Osteocyte (in vitro differentiated cells): ENCODE measurements at places on chromosomes 11 and 22. TPM values are rescaled to one million over a fixed set of nuclear protein-coding genes. Genes with fewer than 3 reads are reported as not detected.

The TOMT gene
- not detected in 2 replicates for total RNA-seq

The CLMP gene
- total RNA-seq: 22.7 and 24.8 TPM in 2 replicates

The KRTAP5-1 gene
- total RNA-seq: not detected in 2 replicates

The MFRP gene
- not detected in 2 replicates for total RNA-seq

DNA sequence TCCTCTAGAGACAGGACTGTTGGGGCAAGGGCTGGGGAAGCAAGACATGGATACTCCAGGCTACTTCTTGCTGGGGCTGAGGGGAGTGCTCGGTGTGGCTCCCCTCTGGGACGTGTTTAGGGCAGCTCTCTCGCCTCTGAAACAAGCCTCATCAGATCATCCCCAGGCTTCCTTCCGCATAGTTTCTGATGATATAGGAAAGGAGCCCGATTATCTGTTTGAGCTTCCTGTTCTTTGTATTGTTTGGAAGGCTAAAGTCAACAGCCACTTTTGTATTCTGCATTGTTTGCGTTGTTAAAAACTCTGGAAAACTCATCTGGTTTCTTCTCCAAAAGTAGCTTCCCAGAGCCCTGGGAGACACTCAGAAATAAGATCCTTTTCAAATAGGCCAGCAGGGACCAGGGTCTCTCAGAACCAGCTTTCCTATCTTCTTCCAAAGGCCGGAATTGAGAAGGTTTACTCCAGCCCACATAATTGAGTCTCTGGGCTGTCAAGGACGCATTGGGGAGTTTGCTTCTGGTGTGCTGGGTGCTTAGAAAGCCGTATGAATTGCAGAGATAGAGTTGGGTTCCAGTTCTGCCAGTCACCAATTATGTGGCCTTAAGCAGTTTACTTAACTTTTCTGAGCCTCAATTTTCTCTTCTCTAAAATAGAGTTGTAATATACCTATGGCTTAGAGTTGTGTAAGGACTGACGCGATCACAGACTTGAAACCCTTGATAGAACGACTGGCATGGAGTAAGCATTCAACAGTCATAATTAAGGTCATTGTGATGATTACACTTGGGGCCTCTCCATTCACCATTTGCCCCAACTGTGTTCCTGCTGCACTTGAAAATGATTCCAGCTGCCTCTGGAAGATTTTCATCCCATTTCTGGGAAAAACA lies 19.1 kb downstream of the CD44 start:
- peaks cover 2% of the 10 kb centered on the region for H3K36me3 ChIP-seq
- H3K27ac ChIP-seq: peak overlapping the region; percentile 63
- H3K4me1 ChIP-seq: peaks cover 73% of the 10 kb centered on the region
- DNase-seq: no peak
- H3K27me3 ChIP-seq: no peaks in the 10 kb centered on the region
- no peak overlapping the region for H3K4me3 ChIP-seq

DNA sequence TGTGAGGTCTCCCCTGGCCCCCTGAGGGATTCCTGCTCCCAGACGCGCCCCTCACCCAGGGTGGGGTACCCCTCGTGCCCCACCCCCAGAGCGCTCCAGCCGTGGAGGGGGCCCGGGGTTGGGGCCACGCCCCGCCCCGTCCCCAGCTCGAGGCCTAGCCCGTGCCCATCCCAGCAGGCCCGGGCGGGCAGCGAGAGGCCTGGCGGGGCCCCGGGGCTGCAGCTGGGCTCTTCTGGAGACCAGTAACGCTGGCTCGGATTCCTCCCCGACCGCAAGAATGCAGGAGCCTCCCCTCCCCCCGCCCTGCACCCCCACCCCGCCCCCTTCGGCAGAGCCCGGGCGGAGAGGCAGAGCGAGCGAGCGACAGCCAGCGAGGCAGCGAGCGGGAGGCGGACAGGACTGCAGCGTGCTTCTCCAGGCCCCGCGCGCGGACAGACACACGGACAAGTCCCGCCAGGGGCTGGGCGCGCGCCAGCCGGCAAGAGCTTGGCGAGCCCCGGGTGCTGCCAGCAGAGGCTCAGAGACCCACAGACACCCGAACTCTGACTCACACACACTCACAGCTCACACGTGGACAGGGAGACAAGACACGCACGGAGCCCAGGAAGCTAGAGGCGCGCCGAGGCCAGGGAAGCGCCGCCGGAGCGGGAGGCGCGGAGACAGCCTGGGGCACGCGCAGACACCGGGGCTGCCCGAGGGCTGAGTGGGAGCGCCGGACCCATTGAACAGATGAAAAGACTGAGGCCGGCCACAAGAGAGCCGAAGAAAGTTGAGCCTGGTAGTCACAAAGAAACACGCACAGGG lies 15.2 kb downstream of the BCL9L start:
- peaks cover 6% of the 10 kb centered on the region for H3K36me3 ChIP-seq
- peak; percentile 95 for DNase-seq
- H3K4me3 ChIP-seq: peak overlapping the region; percentile 75
- no peaks in the 10 kb centered on the region for H3K27me3 ChIP-seq
- peaks cover 81% of the 10 kb centered on the region for H3K4me1 ChIP-seq

- H3K36me3 ChIP-seq: peaks cover 43% of the 10 kb centered on the region
- DNase-seq: no peak
- H3K27ac ChIP-seq: no peak overlapping the region
These were observed 8.1 kb downstream of the MADD start for GRCh38 chr11:47278058-47278457.

- peaks cover 12% of the 10 kb centered on the region for H3K4me1 ChIP-seq
- no peak overlapping the region for H3K4me3 ChIP-seq
- no peaks in the 10 kb centered on the region for H3K27me3 ChIP-seq
These were observed 40.9 kb upstream of the SUSD2 start for GRCh38 chr22:24140357-24140756.

DNA sequence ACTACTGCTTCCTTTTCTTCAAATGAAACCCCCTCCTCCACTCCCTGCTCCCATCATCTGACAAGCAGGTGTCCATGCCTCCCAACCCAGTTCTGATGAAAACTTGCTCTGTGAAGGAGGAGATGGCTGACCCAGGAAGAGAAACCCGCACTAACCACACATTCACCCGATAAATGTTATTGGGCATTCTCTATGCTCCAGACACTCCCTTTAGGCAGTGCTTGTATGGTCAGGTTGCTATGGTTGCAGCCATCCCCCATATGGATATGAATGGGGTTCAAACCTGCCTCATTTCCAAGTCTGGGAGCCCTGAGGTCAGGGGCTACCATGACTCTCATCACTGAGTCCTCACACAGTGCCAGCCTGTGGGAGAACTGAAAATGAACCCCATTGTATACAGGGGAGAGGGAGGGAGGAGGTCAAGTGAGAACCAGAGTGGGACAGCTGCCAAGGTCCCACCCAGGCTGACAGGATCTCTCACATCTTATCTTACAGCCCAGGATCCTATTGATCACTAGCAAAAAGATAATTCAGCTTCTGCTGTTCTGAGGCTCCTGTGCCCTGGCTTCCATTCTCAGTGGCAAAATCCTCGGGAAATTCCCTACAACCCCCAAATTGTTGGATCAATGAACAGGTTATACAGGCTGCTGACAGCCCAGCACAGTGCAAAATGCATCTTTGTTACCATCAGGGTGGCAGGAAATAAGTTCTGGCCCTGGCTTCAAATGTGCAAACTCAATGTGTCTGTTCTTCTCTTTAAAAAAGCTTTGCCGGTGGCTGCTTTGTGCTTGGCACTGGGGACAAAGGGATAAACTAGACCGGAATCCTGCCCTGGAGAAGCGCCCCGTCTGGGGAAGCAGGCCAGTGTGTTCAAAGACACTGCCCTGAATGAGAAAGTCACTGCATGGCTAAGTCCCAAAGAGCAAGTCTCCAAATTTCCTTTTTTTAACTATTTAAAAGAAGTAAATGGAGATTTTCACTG lies 22.7 kb upstream of the ACER3 start:
- H3K36me3 ChIP-seq: no peaks in the 10 kb centered on the region
- H3K4me1 ChIP-seq: no peaks in the 10 kb centered on the region
- DNase-seq: no peak
- no peak overlapping the region for H3K4me3 ChIP-seq

DNA sequence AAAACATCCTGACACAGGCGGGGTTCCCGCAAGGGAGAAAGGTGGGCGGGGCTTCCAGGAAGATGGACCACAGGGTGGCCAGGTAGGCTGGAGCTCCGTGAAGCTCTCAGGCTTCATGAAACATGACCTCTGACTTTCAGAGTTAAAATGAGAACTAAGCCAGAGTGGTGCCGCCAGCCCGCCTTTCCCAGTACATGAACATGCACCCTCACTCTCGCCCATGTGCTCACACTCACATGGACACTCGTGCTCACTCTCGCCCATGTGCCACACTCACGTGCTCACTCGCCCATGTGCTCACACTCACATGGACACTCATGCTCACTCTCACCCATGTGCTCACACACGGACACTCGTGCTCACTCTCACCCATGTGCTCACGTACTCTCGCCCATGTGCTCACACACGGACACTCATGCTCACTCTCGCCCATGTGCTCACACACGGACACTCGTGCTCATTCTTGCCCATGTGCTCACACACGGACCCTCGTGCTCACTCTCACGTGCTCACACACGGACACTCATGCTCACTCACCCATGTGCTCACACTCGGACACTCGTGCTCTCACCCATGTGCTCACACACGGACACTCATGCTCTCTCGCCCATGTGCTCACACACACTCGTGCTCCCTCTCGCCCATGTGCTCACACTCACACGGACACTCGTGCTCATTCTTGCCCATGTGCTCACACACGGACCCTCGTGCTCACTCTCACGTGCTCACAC lies 10.0 kb downstream of the RNH1 start:
- peaks cover 44% of the 10 kb centered on the region for H3K36me3 ChIP-seq
- no peak overlapping the region for H3K27ac ChIP-seq
- DNase-seq: no peak
- H3K4me3 ChIP-seq: no peak overlapping the region
- no peaks in the 10 kb centered on the region for H3K4me1 ChIP-seq
- H3K27me3 ChIP-seq: no peaks in the 10 kb centered on the region

DNA sequence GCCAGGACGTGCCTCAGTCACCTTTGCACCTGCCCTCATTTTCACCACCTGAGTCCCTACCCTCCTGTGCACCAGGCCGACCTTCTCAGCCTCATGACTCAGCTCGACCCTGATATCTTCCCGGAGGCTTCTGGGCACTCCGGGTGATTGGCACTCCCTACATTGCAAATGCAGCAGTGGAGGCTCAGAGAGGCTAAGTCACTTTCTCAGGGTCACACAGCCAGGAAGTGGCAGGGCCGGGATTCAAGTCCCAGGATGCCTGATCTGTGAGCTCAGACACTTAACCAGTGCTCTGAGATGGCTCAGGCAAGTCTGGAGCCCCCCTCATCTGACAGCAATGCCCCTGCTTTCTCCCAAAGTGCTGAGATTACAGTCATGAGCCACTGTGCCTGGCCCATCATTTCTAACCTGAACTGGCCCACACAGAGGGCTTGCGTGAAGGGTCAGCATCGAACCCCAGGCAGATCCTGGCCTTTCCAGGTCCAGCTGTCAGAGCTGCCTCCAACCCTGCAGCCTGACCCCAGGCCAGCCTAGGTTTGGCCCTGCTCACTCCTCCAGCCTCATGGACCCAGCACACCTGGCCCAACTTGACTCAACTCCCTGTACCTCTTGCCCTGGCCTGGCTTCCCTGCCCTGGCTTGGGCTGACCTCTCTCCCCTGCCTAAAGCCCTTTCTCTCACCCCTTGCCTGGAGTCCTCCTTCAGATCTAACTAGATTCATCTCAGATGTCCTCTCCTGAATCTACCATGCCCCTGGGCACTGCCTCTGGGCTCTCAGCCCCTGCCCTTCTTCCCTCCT lies 40.7 kb upstream of the RTL6 start:
- H3K27ac ChIP-seq: no peak overlapping the region
- peaks cover 20% of the 10 kb centered on the region for H3K27me3 ChIP-seq
- H3K4me1 ChIP-seq: no peaks in the 10 kb centered on the region
- no peak for DNase-seq
- H3K4me3 ChIP-seq: no peak overlapping the region
- no peaks in the 10 kb centered on the region for H3K36me3 ChIP-seq

DNA sequence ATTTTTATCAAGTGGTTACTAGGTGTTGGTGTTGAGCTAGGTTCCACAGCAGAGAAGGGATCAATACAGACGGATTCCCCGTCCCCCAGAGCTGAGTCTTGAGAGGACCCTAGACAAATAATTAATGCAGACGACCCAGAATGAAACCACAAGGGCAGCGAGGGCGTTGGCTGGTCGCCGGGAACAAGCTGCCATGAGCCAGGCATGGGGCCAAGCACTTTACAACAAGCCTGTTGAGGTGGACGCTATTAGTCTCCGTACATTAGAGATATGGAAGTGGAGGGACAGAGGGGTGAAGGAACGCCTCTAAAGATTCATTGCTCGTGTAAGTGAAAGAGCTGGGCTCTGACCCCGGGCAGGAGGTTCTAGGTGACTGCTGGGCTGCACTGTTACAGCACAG lies 77.1 kb upstream of the EIF3D start:
- H3K36me3 ChIP-seq: no peaks in the 10 kb centered on the region
- H3K27me3 ChIP-seq: peaks cover 67% of the 10 kb centered on the region
- H3K4me1 ChIP-seq: no peaks in the 10 kb centered on the region
- H3K27ac ChIP-seq: no peak overlapping the region

- no peaks in the 10 kb centered on the region for H3K27me3 ChIP-seq
- H3K4me1 ChIP-seq: peaks cover 68% of the 10 kb centered on the region
- no peaks in the 10 kb centered on the region for H3K36me3 ChIP-seq
- H3K27ac ChIP-seq: peak overlapping the region; percentile 79
These were observed 30.3 kb upstream of the WNT7B start for GRCh38 chr22:46007003-46007847.

DNA sequence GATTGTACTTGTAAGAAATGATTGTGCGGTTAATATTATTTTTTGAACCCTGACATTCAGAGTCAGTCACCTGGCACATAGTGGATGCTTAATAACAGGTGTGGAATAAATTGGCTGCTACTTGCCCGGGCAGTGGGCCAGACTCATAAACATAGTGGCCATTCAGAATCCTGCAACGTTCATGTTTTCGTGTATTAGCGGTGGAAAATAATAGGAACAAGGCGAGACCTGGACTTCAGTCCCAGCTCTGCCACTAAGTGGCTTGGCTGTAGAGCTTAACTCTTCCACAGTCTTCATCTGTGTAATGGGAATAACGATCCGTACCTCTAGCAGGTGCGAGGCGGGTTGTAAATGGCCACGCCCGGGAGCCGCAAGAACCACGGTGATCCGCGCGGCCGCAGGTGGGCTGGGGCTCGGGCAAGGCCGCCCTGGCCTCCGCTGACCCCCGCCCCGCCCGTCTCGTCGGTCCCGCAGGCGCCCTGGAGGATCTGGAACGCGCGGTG lies 761 bp upstream of the TMEM25 start:
- H3K27ac ChIP-seq: peak overlapping the region; percentile 32
- DNase-seq: no peak
- H3K4me3 ChIP-seq: peak overlapping the region; percentile 90
- H3K27me3 ChIP-seq: no peaks in the 10 kb centered on the region
